H1 (cell line): ENCODE measurements at places on chromosomes 7 and 10. TPM values are rescaled to one million over a fixed set of nuclear protein-coding genes. Genes with fewer than 3 reads are reported as not detected.

The GATA3 gene
- total RNA-seq, result 0.43 and 0.80 TPM in 2 replicates

GRCh38 chr7:6399351-6399750 is 48.4 kb downstream of the DAGLB start:
- H3K36me3 ChIP-seq, result peaks cover 13% of the 10 kb centered on the region
- no peak overlapping the region for H3K4me3 ChIP-seq
- no peak overlapping the region for H3K27ac ChIP-seq
- no peak for DNase-seq

GRCh38 chr7:142108728-142109505 is 2.6 kb upstream of the MGAM2 start:
- no peak overlapping the region for H3K4me3 ChIP-seq
- no peaks in the 10 kb centered on the region for H3K36me3 ChIP-seq
- no peaks in the 10 kb centered on the region for H3K27me3 ChIP-seq
- no peak for DNase-seq
- peaks cover 7% of the 10 kb centered on the region for H3K4me1 ChIP-seq

DNA sequence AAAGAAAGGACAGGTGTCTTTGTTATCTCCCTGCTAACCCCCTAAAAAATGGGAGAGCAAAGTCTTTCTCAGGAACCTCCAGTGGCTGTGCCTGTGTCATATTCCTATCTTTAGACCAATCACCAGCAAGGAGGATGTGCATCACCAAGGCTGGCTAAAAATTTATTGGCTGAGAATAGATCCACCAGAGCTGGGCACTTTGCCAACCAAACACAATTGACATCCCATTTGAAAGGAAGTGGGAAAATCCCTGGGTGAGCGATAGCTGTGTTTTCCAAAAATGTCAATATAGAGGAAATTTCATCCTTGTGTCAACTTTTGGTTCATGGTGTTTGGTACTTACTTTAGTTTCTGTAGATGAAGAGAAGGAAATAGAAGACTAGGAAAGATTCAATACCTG is 13.1 kb upstream of the GPR141 start:
- no peaks in the 10 kb centered on the region; the same call in 1 of the 2 replicates for H3K4me1 ChIP-seq
- no peak overlapping the region for H3K27ac ChIP-seq
- H3K4me3 ChIP-seq, result no peak overlapping the region
- no peaks in the 10 kb centered on the region for H3K27me3 ChIP-seq
- no peaks in the 10 kb centered on the region for H3K36me3 ChIP-seq

The HOXA1 gene
- total RNA-seq, result not detected in 2 replicates

DNA sequence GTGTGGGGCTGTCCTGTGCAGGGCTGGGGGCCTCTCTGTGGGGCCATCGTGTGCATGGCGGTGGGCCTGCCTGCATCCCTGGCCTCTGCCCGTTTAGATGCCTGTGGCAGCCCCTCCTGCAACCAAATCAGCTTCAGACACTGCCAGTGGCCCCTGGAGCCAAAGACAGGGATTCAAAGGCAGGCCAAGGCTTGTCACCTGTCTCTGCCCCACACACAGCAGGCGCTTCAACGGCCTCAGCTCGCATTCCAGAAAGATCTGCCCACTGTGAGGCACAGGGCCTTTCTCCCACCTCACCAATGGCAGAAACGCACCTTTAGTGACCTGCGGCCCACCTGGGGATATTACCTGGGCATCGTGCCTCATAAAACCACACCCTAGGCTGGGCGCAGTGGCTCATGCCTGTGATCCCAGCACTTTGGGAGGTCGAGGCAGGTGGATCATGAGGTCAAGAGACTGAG is 46.0 kb downstream of the INSIG1 start:
- H3K27ac ChIP-seq, result no peak overlapping the region
- H3K27me3 ChIP-seq, result peaks cover 7% of the 10 kb centered on the region
- DNase-seq, result no peak
- no peak overlapping the region for H3K4me3 ChIP-seq
- no peaks in the 10 kb centered on the region for H3K36me3 ChIP-seq

- H3K36me3 ChIP-seq, result no peaks in the 10 kb centered on the region
- no peaks in the 10 kb centered on the region for H3K27me3 ChIP-seq
- no peak overlapping the region for H3K4me3 ChIP-seq
- H3K27ac ChIP-seq, result no peak overlapping the region
Measured at GRCh38 chr7:66356277-66356721, 151.2 kb downstream of the TPST1 start.

- no peaks in the 10 kb centered on the region for H3K27me3 ChIP-seq
- H3K27ac ChIP-seq, result no peak overlapping the region
- H3K4me3 ChIP-seq, result no peak overlapping the region
- H3K4me1 ChIP-seq, result no peaks in the 10 kb centered on the region
Measured at GRCh38 chr10:45599021-45599603, 73.5 kb downstream of the ZFAND4 start.

- no peak for DNase-seq
- H3K4me3 ChIP-seq, result no peak overlapping the region
- H3K27ac ChIP-seq, result no peak overlapping the region
- H3K4me1 ChIP-seq, result peaks cover 2% of the 10 kb centered on the region
Measured at GRCh38 chr7:1697499-1698125, 27.5 kb downstream of the ELFN1 start.

DNA sequence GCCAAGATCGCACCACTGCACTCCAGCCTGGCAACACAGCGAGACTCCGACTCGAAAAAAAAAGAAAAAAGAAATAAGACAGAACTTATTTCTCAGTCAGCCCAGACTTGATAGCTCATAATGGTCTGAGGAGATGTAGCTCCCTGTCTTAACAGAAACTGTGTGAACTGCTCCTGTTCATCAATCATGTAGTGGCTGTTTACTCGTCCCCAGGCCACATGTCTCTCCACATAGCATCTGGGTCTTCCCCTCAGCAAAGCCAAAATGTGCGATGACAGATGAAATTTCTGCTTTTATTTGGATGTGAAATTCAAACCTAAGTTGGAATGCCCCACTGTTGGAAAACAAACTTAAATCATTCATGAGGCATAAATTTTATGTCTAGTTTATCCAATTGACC is 219.0 kb downstream of the CACNA2D1 start:
- H3K27ac ChIP-seq, result no peak overlapping the region
- no peaks in the 10 kb centered on the region for H3K36me3 ChIP-seq
- no peak overlapping the region for H3K4me3 ChIP-seq
- no peaks in the 10 kb centered on the region for H3K4me1 ChIP-seq
- no peaks in the 10 kb centered on the region for H3K27me3 ChIP-seq

DNA sequence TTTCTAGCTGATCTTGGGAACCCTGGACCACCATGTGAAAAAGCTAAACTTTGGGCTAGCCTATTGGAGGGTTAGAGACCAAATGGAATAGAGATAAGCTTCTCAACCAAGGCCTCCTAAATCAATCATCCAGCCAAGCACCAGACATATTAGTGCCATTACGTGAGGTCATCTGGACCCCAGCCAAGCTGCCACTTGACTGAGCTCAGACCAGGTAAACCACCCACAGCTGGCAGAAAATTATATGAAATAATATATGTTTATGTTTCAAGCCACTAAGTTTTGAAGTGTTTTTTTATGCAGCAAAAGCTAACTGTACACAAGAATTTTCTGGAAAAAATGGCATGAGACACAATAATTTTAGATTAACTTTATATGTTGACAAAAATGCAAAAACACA is 82.6 kb upstream of the PCGF5 start:
- H3K27me3 ChIP-seq, result no peaks in the 10 kb centered on the region
- DNase-seq, result no peak
- no peak overlapping the region for H3K27ac ChIP-seq
- no peak overlapping the region for H3K4me3 ChIP-seq
- no peaks in the 10 kb centered on the region for H3K36me3 ChIP-seq

DNA sequence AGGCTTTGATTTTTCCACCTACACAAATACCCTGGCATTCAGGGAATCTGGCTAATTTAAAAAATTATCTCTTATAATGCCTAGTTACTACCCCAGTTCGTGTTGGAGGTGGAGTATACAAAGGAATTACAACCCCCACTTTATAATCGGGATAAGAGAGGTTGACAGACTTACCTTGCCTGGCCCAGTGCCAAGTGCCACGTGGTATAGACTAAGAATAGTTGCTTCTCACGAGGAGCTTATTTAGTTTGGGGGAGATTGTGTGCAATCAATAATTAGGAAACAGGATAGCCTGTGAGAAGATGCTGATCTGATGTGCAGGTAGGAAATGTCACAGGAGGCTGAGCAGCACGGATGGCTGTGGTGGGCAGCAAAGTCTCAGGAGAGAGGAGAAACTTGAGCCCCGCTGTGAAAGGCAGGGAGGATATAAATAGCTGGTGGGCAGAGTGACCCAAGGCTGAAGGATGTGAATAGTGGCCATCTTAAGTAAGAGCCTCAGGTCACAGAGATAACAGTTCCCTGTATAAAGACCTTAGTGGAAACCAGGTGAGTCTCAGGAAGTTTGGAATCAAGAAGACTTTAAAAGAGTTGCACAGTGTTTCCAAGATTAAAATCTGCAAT is 11.3 kb upstream of the ATXN7L1 start:
- DNase-seq, result no peak
- no peak overlapping the region for H3K4me3 ChIP-seq
- no peaks in the 10 kb centered on the region for H3K27me3 ChIP-seq
- H3K27ac ChIP-seq, result no peak overlapping the region

- no peak overlapping the region for H3K4me3 ChIP-seq
- H3K27ac ChIP-seq, result no peak overlapping the region
- peaks cover 12% of the 10 kb centered on the region for H3K4me1 ChIP-seq
- DNase-seq, result no peak
- H3K27me3 ChIP-seq, result no peaks in the 10 kb centered on the region
Measured at GRCh38 chr10:77715536-77715935, 77.9 kb upstream of the KCNMA1 start.

The RSPH10B gene
- total RNA-seq, result 0.17 and 0.45 TPM in 2 replicates

The COG5 gene
- 18.1 and 28.1 TPM in 2 replicates for total RNA-seq

The TMEM225B gene
- not detected in 2 replicates for total RNA-seq

The TMEM196 gene
- 0.07 and 0.33 TPM in 2 replicates for total RNA-seq

The SOSTDC1 gene
- total RNA-seq, result 0.35 and 0.55 TPM in 2 replicates

DNA sequence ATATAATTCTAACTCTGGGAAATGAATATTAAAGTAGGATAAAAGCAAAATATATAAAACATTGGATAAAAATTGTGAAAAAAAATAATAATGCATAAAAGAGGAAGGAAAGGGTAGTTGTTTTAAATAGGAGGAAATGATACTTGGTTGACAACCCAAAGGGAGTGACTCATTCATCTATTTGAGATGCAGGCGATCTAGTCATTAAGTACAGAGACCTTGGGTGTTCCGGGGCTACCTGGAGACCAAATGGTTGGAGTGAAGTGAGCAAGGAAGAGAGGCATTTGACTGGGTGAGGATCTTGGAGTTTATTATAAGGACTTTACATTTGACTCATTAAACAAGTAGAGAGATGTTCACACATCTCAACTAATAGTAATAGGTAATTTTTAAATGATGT is 111.0 kb downstream of the LRRTM3 start:
- H3K27ac ChIP-seq, result no peak overlapping the region
- H3K27me3 ChIP-seq, result no peaks in the 10 kb centered on the region
- no peaks in the 10 kb centered on the region for H3K36me3 ChIP-seq
- DNase-seq, result no peak
- H3K4me1 ChIP-seq, result no peaks in the 10 kb centered on the region

DNA sequence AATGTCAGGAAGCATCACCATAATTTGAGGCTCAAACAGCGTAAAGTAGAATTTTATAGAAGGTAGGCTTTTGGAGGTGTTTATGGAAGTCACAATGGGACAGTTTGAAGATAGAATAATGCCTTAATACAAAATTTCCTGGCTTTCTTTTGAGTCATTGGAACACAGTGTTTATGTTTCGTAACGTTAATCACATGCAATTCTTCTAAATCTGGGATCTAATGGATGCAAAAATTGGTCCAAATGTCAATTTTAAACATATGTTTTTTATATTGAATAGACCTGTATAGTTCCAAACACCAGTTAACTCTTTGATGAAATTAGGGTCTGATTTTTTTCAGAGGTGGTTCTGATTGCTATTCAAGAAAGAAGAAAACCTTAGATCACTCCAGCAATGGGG is 86.5 kb upstream of the HPS1 start:
- no peaks in the 10 kb centered on the region for H3K27me3 ChIP-seq
- no peak overlapping the region for H3K4me3 ChIP-seq
- H3K4me1 ChIP-seq, result no peaks in the 10 kb centered on the region
- no peak overlapping the region for H3K27ac ChIP-seq
- no peak for DNase-seq

The RTKN2 gene
- total RNA-seq, result 22.1 and 24.6 TPM in 2 replicates
